ENCODE measurements at places on chromosomes 5 and 9.

- DNase-seq = no peak
These were observed 64.9 kb downstream of the C6 start for GRCh38 chr5:41148448-41148847.

GRCh38 chr9:137761032-137761431, 116.5 kb upstream of the CACNA1B start:
- DNase-seq = no peak

- no peak for DNase-seq
These were observed 257.7 kb downstream of the GABRG2 start for GRCh38 chr5:162325143-162325727.

DNA sequence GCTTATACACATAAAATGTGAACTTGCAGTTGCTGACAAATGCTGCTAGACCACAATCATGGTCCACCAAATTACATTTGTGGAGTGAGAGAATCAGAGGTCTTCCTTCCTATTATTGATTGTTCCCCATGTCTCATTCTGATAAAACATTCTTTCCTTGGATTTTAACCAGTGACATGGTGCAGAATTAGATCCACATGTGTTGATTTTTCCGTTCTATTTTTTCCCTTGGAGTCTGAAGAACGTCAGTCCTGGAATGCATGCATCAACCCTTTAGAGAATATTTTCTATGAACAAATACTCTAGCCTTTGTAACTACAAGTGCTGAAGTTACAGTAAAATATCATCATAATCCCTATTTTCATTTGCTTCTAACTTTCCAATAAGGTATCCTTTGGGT, 170.7 kb upstream of the SPRY4 start:
- DNase-seq = no peak

DNA sequence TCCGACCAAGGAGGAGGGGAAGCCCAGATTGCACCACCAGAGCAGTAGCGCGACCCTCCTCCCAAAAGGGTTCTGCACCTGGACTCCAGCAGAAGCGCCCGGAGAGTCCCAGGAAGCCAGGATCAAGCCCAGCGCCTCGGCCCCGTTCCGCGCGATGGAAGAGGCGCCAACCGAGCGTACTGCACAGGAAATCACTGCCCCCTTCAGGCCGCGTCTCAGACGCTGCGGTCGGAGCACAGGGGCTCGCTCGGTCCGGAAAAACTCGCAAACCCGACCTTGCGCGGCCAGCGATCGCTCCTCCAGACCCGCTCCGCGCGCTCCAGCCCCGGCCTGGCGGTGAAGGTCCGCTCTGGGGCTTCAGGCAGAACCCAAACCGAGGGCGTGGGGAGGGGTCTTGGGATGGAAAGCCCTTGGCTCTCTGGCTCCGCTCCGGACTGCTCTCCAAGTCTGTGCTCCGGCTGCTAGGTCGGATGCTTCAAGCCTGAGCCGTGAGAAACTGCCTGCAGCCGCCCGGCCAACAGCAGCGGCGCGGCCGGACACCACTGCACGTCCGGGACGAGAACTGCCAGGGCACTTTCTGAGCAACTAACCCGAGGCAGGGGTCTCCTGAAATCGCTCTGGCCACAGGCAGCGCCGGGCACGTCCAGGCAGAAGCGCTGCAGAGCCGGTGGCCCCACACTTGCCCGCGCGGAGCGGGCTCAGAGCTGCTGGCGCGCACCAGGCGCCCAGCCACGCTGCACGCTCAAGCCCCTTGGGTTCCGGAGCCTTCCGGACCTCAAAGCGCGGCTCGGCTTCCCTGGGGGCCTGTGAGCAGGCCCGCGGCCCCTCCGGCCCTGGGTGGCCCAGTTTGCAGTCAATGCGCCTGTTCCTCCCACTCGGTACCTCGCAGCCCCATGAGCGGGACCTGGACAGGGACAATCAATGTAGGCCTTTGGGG, 1.3 kb downstream of the GABBR2 start:
- DNase-seq = no peak

DNA sequence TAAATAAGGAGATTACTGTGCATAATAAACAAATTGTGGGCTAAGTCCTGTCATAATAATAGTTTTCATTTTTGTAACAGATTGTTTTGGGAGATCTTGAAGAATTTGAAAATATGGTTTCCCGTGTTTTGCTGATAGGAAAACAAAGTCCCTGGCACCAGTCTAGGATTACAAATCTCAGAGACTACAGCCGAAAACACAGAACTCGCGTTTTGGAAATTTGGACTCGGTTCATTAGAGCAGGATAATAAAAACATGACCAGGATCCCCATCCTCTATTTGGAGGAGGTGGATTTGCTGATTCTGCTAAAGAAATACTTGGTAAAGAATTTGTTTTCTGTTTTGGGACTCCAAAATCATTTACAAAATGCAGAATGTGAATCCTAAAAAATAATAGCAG, 1194.4 kb downstream of the DTWD2 start:
- no peak for DNase-seq

- no peak for DNase-seq
These were observed 1.1 kb downstream of the HSPA9 start for GRCh38 chr5:138573949-138574670.

GRCh38 chr9:133163504-133164172, at the start of gene GBGT1:
Gene GBGT1, minus strand, starts transcription at chr9:133163914. Its CDS starts 1,502 bp downstream, at chr9:133162412.
- DNase-seq = peak; percentile 30

- DNase-seq = peak; percentile 8
These were observed 36.6 kb upstream of the RAPGEF1 start for GRCh38 chr9:131776473-131776872.

- no peak for DNase-seq
These were observed 97.6 kb downstream of the CDH10 start for GRCh38 chr5:24547132-24547531.

- DNase-seq = no peak
These were observed 116.3 kb downstream of the CNTLN start for GRCh38 chr9:17251100-17251499.

DNA sequence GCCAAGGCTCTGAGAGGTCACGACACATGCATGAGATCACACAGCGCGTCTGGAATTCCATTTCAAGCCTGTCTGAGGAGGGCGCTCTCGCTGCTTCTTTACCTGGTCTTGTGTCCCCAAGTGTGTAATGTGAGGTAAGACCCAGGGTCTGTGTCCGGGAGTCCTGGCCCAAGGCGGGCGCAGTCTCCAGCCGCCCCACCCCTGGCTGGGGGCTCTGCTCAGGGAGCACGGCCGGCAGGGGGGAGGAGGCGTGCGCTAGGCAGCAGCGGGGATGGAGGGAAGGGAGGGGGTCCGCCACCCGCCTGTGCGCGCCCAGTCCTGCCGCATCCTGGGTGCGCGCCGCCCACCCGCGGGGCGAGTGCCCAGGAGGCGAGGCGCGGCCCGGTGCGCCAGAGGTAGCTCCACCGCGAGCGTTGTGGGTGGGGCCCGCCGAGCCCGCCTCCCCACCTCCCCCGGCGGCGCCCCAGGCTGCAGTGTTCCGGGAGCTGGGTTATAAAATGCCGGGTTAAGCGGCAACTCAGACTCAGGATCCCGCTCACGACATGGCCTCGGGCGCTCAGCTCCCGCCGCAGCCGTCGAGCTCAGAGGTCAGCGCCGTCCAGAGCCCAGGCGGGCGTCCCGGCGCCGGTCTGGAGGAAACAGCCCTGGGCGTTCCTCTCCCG, at the start of gene CCNI2:
CCNI2 (plus strand) TSS at position 473 of the 662 bp plus-strand sequence; CDS start at position 543, 70 bp downstream.
- peak; percentile 68 for DNase-seq

DNA sequence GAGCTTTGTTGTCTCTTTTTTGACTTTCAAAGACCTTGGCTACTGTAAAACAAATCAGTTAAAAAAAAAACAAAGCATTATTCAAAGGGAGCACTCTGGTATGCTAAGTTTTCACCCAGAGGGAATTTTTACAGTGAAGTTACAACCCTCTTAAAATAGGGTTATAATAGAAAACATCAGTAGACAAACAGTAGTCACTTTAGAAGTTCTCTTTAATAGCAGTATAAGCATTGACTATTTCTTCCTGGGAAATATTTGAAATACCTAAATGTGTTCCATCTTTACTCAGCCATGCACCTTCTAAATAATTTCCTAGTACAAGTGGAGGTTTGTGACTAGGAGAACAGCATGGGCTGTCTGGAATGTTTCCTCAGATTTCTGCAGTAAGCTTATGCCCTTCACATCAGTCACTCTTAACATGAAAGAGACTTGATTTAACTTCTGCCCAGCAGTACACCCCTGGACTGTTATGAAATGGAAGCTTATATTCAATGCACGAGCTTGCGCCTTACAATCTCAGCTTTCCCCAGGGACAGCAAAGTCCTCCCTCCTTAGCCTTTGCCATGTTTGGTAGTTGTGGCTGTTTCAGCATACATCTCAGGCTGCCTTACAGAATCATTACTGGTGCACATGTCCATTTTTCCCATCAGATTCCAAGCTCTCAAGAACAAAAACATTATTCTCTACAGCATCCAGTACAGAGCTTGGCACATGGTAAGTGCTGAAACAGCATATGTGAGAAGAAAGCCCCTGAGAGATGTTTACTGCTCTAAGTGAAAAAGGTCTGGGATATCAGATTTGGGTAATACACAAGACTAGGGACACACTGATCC, 191.5 kb downstream of the ZNF608 start:
- DNase-seq = no peak

- DNase-seq = no peak
These were observed 1.6 kb upstream of the FOXD1 start for GRCh38 chr5:73450137-73450536.

DNA sequence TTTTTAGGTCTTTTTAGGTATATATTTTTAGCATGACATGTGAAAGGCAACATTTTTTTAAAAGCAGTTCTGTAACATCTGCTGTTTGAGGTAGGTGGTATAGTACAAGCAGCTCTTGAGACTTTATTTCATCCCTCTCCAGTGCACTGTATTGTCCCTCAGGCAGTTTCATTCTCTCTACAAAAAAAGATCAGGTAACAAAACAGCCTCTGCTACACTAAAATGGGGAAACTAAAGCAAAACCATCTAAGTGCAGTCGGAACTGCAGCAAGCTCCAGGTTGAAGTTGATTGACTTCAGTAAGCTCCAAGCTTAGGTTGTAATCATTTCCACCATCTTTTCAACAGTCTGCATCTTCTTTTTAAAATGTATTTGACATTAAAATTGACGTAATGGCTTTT, 195.6 kb downstream of the DEPDC1B start:
- DNase-seq = no peak

- no peak for DNase-seq
These were observed 94.5 kb downstream of the TMC1 start for GRCh38 chr9:72615931-72616330.

DNA sequence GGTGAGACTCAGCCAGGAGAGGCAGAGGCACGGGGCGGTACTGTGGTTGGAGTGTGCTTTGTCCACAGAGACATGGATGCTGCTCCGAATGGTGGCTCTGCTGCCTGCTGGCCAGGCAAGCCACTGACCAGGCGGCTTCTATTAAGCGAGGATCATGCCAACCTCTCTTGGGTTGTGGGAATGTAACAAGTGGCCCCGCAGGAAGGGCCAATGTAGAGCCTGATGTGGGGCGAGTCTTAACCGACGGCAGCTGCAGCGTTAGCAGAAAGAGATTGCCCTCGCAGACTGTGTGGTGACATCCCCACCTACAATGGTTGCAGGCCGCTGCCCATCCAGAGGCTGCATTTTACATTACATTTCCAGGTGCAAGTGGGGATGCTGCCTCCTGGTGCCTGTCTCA, 46.6 kb upstream of the SLC25A51 start:
- DNase-seq = no peak

DNA sequence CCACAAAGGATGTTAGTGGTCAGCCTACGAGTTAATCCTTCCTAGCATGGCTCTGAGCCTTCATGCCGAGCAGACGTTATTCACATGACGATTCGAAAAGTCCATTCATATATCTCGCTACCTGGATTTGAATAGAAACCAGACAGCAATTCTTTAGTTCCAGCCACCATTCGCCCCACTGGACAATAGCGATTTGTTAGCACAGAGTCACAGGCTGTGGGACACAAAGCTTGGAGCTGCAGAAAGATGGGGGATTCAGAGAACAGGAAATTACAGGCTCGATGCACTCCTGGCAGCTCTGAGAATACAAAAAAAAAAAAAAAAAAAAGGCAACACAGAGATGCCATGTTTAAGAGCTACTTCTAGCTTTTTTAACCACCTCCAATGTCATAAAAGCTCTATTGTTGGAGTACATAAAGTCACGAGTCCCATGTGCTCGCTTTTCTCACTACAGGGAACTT, 110.7 kb downstream of the NR6A1 start:
- DNase-seq = no peak

GRCh38 chr5:74085186-74085585, 459.2 kb downstream of the ARHGEF28 start:
- no peak for DNase-seq

DNA sequence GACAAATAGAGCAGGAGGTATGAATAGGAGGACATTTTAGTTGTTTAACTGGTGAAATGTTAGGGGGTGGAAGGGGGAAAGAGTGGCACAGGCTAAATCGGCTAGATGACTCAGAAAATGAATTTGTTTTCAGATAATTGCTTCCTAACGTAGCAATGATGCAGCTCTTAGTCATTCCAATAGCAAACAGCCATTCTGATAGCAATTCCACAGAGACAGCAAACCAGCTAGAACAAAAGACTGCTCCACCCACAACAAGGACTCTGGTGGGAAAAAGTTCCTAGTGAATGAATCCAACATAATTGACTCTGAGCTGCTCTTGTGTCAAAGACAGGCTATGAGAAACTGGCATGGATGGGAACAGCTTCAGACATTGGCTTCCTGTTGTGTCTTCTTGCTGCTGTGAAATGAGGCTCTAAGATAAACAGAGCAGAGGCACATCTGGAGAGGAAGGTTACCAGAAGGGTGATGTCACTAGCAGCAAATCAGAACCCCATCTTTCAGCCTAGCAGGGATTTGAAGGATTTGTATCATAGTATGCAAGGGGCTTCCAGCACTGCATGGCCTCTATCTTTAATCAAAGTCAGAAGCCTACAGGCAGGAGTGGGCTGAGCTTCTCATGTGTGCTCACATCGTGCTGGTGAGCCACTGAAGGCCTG, 28.1 kb upstream of the F2RL1 start:
- DNase-seq = no peak

- DNase-seq = no peak
These were observed 232.7 kb downstream of the RFK start for GRCh38 chr9:76161541-76161940.

DNA sequence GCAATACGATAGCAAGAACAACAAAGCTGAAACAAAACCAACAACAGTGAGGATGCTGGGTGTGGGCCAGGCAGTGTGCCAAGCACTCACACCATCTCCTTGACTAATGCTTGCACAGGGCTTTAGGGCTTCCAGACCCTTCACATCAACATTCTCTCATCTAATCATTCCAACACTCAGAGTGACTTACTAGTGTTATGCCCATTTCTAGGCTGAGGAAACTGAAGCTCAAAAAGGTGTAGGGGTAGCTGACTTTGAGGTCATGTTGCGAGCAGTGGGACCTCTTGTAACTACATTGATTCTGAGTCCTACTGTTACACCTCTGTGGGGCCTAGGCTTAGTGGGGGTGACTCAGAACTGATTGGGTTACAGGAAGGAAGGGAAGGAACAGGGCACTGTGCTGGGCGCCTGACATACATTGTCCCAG, 9.7 kb downstream of the ANGPTL2 start:
- DNase-seq = no peak

Data from stimulated activated CD4-positive, alpha-beta T cell treated with anti-CD3 and anti-CD28 coated beads, Interleukin-12 subunit alpha, Interleukin-12 subunit beta, amount 100 ng/mL, for 4 hours (primary cell).